ENCODE measurements at places on chromosomes 4 and X. TPM values are rescaled to one million over a fixed set of nuclear protein-coding genes. Genes with fewer than 3 reads are reported as not detected.

Gene VCX3A
- total RNA-seq: not detected

Gene ARHGAP6
- not detected for total RNA-seq

Gene CT55
- not detected for total RNA-seq

Gene TMSB15B
- total RNA-seq: 10.1 TPM

Gene STATH
- not detected for total RNA-seq

Gene PFKFB1
- 0.44 TPM for total RNA-seq

Gene CUL4B
- total RNA-seq: 40.7 TPM

Gene CT45A1
- total RNA-seq: not detected

Gene ZBTB33
- total RNA-seq: 19.0 TPM

Gene ATP11C
- 20.4 TPM for total RNA-seq

Gene ABLIM2
- 1.7 TPM for total RNA-seq

Gene OGT
- 498 TPM for total RNA-seq

Gene FREM3
- total RNA-seq: not detected

Gene ATOH1
- not detected for total RNA-seq

Gene RBMX
- total RNA-seq: 260 TPM

Gene SAGE1
- total RNA-seq: not detected

Gene PLXNA3
- total RNA-seq: 62.5 TPM

Gene NOX1
- total RNA-seq: not detected

Gene SSX5
- total RNA-seq: not detected

Gene ANK2
- 0.69 TPM for total RNA-seq

Gene VCX2
- not detected for total RNA-seq
